ENCODE measurements at places on chromosomes 12 and 14.
A peak's percentile ranks its signal among the peaks of the same experiment; 100 is the strongest.

DNA sequence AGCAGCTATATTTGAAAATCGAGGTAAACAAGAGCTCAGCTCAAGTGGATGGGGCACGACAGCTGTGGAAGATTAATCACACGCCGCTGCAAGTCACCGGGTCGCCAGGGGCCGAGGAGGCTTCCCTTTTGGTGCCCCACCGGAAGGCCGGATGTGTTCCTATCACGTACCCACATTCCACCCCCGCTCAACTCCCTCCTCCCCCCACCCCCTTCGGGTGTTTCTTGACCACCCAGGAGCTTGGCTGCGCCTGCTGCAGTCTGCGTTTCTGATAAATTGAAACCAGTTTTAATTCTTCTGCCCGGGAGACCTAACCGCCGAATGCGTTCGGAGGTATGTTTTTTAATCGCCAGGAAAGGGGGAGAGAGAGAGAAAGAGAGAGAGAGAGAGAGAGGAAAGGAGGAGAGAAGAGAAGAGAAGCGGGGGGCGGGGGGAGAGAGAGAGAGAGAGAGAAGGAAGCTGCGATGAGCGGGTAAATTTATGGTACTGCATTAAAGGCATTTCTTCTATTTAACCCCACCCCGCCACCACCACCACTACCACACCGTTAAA, 1.8 kb downstream of the SLC8A3 start:
- peak overlapping the region; percentile 72 for H3K4me3 ChIP-seq
- no peak for DNase-seq
- H3K36me3 ChIP-seq = no peaks in the 10 kb centered on the region
- no peak overlapping the region for H3K27ac ChIP-seq
- peaks cover 45% of the 10 kb centered on the region for H3K27me3 ChIP-seq

DNA sequence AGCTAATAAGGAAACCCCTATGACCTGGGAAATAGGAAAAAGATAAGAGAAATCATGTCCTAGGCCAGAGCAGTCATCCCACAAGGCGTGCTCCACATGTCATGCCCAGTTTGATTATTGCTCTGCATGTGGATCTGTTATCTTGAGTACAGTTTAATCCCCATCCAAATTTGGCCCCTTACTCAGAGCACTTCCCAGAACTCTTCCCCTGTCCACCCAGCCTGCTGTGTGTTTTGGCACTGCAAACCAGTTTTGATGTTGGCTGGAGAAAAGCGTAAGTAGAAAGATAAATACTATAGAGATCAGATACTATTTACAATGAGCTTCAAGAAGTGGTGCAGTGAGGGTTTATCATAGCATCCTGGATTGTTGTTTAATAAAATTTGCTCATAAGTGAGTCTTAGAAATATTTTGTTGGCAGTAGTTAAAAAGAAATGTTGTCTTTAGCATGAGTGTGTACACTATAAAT, 83.8 kb downstream of the PTPRB start:
- H3K27me3 ChIP-seq = no peaks in the 10 kb centered on the region
- no peak for DNase-seq
- H3K36me3 ChIP-seq = no peaks in the 10 kb centered on the region
- no peaks in the 10 kb centered on the region for H3K4me1 ChIP-seq

DNA sequence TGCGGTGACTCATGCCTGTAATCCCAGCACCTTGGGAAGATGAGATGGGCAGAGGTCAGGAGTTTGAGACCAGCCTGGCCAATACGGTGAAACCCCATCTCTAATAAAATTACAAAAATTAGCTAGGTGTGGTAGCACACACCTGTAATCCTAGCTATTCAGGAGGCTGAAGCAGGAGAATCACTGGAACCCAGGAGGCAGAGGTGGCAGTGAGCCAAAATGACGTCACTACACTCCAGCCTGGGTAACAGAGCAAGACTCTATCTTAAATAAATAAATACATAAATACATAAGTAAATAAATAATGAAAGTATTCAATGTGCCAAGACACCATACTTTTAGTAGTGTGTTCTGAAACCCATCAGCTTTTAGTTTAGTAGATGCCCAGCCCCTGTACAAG, 308.1 kb upstream of the FLRT2 start:
- no peak overlapping the region for H3K4me3 ChIP-seq
- H3K36me3 ChIP-seq = no peaks in the 10 kb centered on the region
- no peak for DNase-seq
- H3K4me1 ChIP-seq = no peaks in the 10 kb centered on the region

GRCh38 chr12:94769047-94769420, 118.7 kb upstream of the TMCC3 start:
- no peak for DNase-seq
- no peak overlapping the region for H3K4me3 ChIP-seq
- no peaks in the 10 kb centered on the region for H3K36me3 ChIP-seq
- H3K4me1 ChIP-seq = no peaks in the 10 kb centered on the region

- no peaks in the 10 kb centered on the region for H3K36me3 ChIP-seq
- H3K4me1 ChIP-seq = no peaks in the 10 kb centered on the region
- H3K4me3 ChIP-seq = no peak overlapping the region
- DNase-seq = no peak
These were observed 675.6 kb upstream of the MDGA2 start for GRCh38 chr14:48350971-48351370.

- H3K27me3 ChIP-seq = peaks cover 4% of the 10 kb centered on the region
- peak; percentile 47 for DNase-seq
- no peaks in the 10 kb centered on the region for H3K36me3 ChIP-seq
- H3K27ac ChIP-seq = peak overlapping the region; percentile 50
- peak overlapping the region; percentile 53 for H3K4me3 ChIP-seq
These were observed 132.7 kb upstream of the DYRK2 start for GRCh38 chr12:67515679-67516340.

DNA sequence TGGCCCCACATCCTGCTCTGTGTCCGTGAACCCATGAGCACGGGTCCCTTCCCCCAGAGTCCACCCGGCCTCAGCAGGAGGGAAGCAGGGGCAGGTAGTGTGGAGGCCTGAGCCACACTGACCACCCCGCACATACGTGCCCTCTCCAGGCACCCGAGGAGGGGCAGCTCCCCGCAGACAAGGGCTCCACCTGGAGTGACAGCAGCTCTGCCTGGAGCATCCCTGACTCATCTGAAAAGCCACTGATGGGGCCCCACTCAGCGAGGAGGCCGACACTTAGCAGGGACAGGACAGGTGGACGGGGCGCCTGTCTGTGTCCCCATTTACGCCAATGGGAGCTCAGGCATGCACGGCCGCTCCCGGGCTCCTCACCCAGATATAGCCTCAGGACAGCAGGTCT, 237.6 kb upstream of the SFSWAP start:
- H3K27me3 ChIP-seq = no peaks in the 10 kb centered on the region
- DNase-seq = no peak
- no peaks in the 10 kb centered on the region for H3K4me1 ChIP-seq
- no peaks in the 10 kb centered on the region for H3K36me3 ChIP-seq
- H3K27ac ChIP-seq = no peak overlapping the region

- no peaks in the 10 kb centered on the region for H3K27me3 ChIP-seq
- no peak for DNase-seq
- no peaks in the 10 kb centered on the region for H3K4me1 ChIP-seq
These were observed 375.3 kb downstream of the C12orf75 start for GRCh38 chr12:105705765-105706164.

- peaks cover 15% of the 10 kb centered on the region for H3K36me3 ChIP-seq
- H3K27ac ChIP-seq = peak overlapping the region; percentile 36
- no peaks in the 10 kb centered on the region for H3K27me3 ChIP-seq
- H3K4me3 ChIP-seq = no peak overlapping the region
- peaks cover 19% of the 10 kb centered on the region for H3K4me1 ChIP-seq
These were observed 9.0 kb downstream of the GPR84 start for GRCh38 chr12:54355104-54355815.

- peaks cover 2% of the 10 kb centered on the region for H3K27me3 ChIP-seq
- peak overlapping the region; percentile 82 for H3K4me3 ChIP-seq
- peaks cover 3% of the 10 kb centered on the region for H3K36me3 ChIP-seq
These were observed 944 bp downstream of the TXNRD1 start for GRCh38 chr12:104216521-104216924.

DNA sequence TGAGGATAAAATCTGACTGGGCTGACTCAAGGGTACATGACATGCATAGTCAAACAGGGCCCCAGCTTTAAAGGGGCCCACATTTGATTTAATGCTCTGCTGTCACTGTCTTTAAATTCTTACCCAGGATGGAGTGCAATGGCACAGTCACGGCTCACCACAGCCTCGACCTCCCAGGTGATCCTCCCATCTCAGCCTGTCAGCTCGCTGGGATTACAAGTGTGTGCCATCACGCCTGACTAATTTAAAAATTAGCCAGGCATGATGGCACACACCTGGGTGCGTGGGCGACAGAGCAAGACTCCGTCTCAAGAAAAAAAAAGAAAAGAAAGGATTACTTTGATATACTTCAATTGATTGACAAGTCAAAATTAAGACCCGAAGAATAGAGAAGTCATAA, 9.2 kb upstream of the PLBD1 start:
- no peak for DNase-seq
- H3K27ac ChIP-seq = no peak overlapping the region
- no peaks in the 10 kb centered on the region for H3K36me3 ChIP-seq
- H3K27me3 ChIP-seq = peaks cover 6% of the 10 kb centered on the region
- H3K4me1 ChIP-seq = peaks cover 5% of the 10 kb centered on the region
